Right renal cortex interstitium (tissue), 3 donors: ENCODE measurements at places on chromosomes 12 and 14. TPM values are rescaled to one million over a fixed set of nuclear protein-coding genes. Genes with fewer than 3 reads are reported as not detected.

AVPR1A gene
- polyA plus RNA-seq: 5.4 TPM

ALX1 gene
- polyA plus RNA-seq: 53.7 TPM

ABCC9 gene
- polyA plus RNA-seq: 22.5 TPM

DNA sequence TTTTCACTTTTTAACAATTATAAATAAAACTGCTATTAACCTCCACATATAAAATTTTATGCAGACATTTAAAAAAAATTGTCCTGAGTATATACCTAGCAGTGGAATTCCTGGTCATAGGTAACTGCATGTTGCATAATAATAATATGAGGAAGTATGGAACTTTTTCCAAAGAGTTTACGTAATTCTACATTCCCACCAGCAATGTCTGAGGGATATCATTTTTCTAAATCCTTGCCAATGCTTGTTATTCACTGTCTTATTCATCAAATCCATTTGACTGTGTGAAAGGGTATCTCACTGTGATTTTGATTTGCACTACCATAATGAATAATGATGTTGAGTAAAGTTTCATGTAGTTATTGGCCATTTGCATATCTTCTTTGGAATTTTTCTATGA, 393.8 kb downstream of the LRFN5 start:
- DNase-seq: no peak

DNA sequence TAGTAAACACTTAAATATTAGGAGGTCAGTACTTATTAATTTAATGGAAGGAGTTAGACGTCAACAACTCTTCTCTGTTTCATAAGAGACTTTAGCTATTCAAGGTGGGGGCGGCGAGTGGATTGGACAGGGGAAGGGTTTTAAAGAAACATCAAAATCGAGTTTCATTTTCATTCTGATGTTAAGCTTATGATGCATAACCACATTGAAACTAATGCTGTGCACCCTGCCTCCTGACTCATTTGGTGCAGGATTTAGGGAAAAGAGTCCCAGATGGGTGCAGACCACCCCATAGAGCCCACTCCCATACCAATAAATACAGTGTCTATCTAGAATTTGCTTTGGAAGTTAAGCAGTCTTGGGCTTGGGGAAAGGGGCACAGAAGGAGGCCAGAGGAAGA, 7.4 kb downstream of the ZBTB39 start:
- no peak for DNase-seq

DNA sequence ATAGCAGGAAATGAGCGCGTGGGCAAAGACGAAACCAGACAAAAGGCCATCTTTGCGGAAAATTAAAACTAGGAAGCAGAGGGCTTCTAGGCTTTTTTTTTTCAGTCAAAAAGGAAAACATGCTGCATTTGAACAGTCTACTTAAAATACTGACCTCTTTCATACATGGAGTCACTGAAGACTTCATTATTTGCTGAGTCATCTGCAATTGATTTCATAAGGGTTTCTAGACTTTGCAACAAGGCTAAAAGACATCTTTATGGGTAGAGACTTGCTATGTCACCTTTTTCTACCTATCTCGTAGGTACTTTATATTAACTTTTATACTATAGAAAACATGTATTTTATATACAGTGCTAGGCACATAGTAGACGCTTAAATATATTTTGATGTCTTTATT, 238.4 kb downstream of the TMEM132D start:
- DNase-seq: no peak

GRCh38 chr12:144650-145284, 69.2 kb downstream of the SLC6A12 start:
- DNase-seq: no peak

- DNase-seq: no peak
Measured at GRCh38 chr12:386651-387050, 2.5 kb downstream of the KDM5A start.
